ENCODE measurements at places on chromosomes 3 and 15.
A peak's percentile ranks its signal among the peaks of the same experiment; 100 is the strongest.

- peak; percentile 73 for DNase-seq
Measured at GRCh38 chr15:72339777-72340177, 19.8 kb upstream of the CELF6 start.

DNA sequence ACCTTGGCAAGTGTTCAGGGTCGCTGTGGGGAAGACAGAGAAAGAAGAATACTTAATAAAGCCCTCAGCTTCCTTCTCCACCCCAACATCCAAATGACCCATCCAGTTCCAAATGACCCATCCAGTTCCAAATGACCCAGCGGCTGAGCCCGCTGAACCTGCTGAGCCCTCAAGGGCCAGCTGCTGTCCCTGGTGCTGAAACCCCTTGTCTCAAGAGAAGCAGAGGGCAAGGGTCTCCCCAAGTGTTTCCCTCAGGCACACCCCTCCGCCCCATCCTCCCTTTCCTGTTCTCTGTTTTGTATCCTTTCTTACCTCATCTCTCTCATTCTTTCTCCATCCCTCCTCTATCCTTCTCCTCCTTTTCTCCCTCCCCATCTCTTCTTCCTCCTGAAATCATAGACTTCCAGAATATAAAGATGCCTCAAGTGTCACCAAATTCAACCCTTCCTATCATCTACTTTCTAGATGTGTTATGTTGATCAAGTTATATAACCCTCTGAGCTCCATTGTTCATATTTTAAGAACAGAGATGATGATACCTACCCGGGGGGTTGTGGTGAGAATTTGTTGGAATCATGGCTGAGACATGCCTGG, 29.0 kb downstream of the CCDC33 start:
- DNase-seq: no peak

DNA sequence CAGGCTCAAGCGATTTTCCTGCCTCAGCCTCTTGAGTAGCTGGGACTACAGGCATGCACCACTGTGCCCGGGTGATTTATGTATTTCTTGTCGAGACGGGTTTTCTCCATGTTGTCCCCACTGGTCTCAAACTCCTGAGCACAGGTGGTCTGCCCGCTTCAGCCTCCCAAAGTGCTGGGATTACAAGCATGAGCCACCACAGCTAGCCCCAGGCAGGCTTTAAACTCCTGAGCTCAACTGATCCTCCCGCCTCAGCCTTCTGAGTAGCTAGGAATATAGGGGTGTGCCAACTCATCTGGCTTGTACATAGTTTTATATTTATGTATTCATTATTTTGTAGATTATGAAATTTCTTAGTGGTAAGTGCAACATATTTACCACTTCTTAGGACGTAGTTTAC, 198.8 kb upstream of the MCTP2 start:
- DNase-seq: no peak

- DNase-seq: no peak
Measured at GRCh38 chr3:112974894-112975293, at the start of gene CD200R1. Gene CD200R1, minus strand, starts transcription at chr3:112975103. Its CDS starts 246 bp downstream, at chr3:112974857.

DNA sequence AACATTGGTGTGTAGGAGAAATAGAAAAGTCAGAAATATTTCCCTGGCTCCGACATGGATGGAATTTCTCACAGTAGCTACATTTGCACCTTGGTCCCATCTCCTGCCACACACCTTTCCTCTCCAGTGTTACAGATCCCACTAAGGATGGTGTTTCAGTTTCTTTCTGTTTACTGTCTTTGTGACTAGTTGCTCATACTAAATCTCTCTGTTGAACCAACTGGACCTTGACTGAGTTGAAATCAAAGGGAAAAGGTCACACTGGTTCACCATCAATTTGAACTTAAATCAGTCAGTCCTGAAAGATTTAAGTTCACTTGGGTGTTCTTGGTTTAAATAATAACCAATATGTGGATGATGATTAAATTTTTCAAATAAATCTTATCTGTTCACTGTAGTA, 754.2 kb downstream of the OTOL1 start:
- no peak for DNase-seq

DNA sequence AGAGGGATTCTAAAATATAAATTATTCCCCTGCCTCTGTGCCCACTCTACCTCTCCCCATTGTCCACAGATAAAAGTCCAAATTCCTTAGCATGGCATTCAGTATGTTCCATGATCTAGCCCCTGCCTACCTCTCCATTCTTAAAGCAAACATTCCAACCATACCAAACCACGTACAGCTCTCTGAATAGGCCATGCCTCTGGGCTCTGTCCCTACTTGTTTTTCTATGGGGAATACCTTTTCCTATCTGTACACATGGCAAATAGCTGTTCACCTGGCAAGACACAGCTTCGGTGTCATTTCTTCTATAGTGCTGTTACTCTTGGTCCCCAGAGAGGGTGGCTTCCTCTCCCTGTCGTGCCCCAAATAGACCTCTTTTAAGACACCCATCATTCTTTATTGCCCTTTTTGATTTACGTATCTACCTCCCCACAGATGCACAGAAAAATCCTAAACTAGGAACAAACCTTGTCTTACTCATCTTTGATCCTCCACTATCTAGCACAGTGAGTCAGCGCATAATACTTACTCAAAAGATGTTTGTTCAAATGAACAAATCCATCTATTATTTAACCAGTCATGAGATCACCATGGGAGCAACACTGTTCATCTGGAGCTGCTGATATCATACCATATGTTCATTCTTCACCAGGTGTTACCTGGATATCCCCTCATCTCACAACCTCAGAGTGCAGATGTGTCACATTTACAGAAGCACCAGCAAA, 329.8 kb downstream of the THSD4 start:
- no peak for DNase-seq

- no peak for DNase-seq
Measured at GRCh38 chr15:99155961-99156443, 51.1 kb downstream of the SYNM start.

DNA sequence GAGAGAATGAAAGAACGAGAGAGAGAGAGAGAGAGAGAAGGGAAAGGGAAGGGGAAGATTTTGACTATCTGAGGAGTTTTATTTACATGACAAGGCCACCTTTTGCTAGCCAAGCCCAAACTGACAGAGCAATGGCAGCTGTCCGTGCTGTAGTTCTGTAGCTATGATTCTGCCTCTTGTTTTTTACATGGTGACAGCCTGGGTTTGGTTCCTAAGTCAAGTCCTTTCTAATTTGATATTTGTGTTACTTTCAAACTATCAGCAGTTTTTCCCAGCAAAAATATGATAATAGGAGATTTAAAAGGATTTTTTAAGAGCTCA, 26.3 kb upstream of the MFGE8 start:
- no peak for DNase-seq

GRCh38 chr3:45056608-45057301, 30.7 kb downstream of the CLEC3B start:
- no peak for DNase-seq

GRCh38 chr15:100516643-100517512, 11.9 kb downstream of the CERS3 start:
- no peak for DNase-seq

DNA sequence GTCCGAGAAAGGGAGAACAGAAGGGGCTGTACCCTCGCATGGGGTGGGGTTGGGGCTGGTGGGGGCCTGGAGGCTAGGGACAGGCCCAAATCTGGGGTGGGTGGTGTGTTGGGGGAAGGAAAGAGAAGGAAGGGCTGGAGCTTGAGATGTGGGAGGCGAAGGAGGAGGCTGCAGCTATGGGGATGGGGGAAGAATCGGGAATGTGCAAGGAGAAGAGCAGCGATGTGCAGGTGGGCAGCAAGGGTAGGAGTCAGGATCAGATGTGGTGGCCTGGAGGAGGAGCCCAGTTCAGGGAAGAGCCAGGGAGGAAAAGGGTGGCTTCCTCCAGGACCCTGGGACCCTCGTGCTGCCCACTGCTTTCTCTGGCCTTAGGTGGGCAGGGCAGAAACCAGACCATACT, 21.2 kb downstream of the ZNF35 start:
- no peak for DNase-seq

- DNase-seq: no peak
Measured at GRCh38 chr3:99872923-99873254, 55.2 kb downstream of the CMSS1 start.

GRCh38 chr15:39621976-39622375, 41.1 kb downstream of the THBS1 start:
- DNase-seq: no peak

DNA sequence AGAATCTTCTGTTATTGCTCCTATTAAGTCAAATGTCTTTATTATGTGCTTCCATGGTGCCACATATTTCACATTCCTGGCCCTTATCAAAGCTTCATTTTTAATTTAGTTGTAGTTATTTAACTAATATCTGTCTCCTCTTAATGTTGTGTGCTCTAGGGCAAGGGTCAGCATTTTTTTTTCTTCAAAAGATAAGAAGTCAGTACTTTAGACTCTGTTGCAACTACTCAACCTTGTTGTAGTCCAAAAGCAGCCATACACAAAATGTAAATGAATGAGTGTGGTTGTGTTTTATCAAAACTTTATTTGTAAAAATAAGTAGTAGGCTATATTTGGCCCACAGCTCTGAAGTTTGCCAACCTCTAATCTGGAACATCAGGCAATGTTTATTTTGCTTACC, 394.7 kb upstream of the CBLB start:
- no peak for DNase-seq

GRCh38 chr3:100089812-100090668, 24.3 kb downstream of the FILIP1L start:
- DNase-seq: no peak

GRCh38 chr3:49399461-49399860, 12.3 kb downstream of the RHOA start:
- DNase-seq: no peak

- DNase-seq: no peak
Measured at GRCh38 chr3:45205126-45205525, 21.0 kb downstream of the TMEM158 start.

All from non-pigmented ciliary epithelial cell (primary cell).